ENCODE measurements at places on chromosomes 13 and 19.

DNA sequence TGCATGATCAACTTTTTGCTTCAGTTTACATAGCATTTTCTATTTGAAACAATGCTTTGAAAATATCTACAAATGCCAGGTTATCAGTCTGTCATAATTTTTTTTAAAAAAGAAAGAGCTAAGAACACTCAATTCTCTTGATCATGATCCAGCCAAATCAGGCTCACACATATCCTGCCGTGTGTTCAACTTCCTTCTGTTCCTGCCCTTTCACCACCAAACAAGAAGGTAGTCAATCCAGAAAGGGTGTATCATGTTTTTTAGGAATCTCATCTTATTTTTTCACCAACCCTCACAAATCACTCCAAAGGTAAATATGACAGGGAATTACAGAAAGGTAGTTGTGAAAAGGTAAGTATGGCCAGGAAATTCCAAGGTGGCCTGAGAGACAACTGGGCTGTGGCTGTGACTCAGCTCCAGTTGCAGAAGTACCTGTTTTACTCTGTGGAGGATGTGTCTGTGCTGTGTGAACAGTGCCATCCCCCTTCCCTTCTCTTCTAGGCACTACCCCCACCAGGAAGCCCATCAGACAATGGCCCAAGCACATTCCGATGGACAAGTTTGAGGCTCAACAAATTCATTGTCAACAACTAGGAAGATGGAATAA lies 138.8 kb upstream of the GJB6 start:
- peak; percentile 87 for DNase-seq

- peak; percentile 69 for DNase-seq
Observed at GRCh38 chr19:30419568-30420180, 47.5 kb downstream of the ZNF536 start.

- no peak for DNase-seq
Observed at GRCh38 chr19:33332248-33332647, 29.9 kb upstream of the CEBPA start.

DNA sequence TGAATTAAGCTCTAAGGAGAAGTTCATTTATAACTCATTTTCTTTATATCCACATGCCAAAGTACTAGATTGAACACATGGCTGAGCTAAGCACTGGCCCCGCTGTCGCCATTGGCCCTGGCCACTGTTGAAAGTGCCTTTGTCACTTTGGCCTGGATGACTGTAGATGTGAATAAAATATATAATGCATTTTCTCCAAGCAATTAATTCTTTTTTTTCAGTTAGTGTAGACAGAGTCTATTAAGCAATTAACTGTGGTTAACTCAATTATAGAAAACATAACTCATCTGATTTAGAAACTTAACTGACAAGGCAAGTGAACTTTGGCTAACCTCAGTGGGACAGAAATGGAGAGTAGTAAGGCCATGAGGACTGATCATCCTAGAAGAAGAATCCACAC lies 965.6 kb downstream of the EFNB2 start:
- DNase-seq = no peak

GRCh38 chr13:59653916-59654315 lies 509.8 kb downstream of the DIAPH3 start:
- DNase-seq = no peak

GRCh38 chr13:111117961-111118360 lies 2.9 kb downstream of the ARHGEF7 start:
- no peak for DNase-seq

DNA sequence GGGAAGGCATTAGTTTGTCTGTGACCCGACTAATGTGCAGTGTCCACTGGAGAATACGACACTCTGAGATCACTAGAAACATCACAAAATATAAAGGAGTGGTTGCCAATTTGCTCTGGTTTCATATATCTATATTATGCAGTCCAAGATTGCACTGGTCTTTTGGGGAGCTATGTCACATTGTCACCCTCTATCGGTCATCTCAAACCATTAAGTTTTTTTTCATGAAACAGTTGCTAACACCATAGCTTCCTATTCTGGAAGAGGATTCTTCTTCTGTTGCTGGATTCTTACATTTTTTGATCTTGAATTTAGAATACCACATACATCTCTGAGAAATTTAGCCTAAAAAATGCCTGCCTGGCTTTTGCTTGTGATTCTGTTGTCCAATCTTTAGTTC lies 168.6 kb downstream of the LACC1 start:
- DNase-seq = no peak

DNA sequence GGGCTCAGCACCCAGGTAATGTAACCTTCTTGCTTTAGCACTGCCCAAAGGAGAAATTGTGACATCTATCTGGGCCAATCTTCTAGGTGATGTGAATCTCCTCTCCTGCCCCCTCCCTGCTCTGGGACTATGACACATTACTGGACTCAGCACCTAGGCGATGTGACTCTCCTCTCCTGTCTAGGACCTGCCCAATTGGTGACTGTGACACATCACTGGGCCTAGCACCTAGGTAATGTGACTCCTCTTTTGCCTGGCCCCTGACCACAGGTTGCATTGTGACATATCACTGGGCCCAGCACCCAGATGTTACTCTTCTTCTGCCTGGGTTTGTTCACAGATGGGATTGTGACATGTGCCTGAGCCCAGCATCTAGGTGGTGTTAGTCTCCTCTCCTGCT lies 45.0 kb downstream of the ZNF85 start:
- DNase-seq = no peak

DNA sequence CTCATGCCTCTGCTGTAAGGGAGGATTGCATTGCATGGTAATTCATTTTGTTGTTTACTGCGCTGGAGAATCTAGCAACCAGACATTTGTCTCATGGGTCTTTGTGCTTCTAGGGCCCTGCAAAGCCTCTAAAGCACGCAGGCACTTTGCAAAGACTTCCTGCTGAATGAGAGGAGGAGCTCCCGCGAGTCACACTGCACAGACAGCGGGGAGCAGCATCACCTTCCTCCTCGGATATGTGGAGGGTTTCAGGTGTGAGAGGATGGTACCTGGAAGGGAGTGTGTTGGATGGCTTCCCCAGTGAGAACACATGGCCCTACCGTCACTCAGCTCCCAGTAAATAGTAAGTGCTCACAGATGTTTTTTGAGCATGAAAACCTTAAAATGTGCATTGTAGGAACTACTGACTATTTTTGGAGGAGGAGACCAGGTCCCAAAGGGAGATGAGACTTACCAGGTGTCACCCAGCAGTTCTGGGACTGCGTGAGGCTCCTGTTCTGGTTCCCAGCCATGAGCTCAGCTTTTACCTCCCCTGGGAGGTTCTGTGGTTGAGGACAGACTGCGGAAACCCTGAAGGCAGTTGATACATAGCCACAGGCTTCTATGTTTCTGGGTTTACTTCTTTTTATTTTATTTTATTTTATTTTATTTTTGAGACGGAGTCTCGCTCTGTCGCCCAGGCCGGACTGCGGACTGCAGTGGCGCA lies 278.0 kb downstream of the FGF9 start:
- no peak for DNase-seq

GRCh38 chr13:78201411-78201810 lies 282.8 kb upstream of the EDNRB start:
- no peak for DNase-seq

DNA sequence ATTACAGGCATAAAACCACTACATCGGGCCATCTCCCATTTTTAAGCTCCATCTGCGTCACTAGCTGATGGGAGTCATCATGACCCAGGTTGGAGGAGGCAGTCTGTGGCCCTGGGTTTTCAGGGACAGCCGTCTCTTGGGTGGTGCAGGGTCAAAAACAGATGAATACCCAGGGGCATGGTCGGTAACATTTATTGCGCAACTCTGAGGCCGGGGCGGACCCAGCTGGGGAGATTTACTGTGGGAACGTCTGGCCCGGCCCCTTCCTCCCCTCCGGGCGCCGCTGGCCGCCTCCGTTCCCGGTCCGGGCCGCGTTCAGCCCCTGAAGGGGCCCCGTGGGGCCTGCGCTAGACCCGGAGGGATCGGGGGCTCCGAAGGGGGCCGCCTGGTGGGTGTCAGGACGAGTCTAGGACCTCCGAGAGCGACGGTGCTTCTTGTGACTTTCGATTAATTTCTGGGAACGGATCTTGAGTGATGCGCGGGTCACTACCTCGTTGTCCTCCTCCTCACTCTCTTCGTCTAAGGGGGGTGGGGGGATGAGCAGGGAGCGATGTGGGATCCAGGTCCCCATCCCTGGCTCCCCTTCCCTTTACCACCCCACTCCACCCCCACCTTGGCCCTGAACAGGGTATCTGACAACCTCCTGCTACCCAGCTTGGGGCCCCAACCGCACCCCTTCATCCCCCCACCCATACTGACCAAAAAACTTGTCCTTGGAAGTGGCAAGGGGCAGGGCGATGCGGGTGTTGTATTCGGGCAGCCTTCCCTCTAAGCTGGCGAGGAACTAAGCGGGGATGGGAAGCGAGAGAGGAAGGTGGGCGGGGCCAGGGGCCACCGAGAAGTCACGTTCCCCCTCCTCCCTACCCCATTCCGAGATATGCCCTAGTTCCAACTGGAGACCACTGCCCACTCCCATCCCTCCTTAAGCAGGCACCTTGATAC lies 1.6 kb upstream of the RGL3 start:
- peak; percentile 70 for DNase-seq

DNA sequence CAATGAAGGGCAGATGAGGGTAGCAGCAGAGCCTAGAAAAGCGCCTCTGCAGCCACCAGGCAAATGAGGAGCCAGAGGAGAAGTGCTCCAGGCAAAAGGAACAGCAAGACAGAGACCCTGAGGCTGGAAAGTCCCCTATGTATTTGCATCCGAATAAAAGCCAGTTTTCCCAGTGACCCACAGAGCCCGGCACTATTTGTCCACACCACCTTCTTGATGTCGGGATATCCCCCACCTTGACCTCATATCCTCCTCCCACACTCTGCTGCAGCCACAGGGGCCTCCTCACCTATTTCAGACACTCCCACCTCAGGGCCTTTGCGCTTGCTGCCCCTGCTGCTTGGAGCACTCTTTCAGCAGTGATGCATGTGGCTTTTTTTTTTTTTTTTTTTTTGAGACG lies 6.6 kb downstream of the ATG4D start:
- no peak for DNase-seq

GRCh38 chr13:101178406-101178805 lies 237.9 kb downstream of the NALCN start:
- no peak for DNase-seq

GRCh38 chr19:34274827-34275625 lies 20.7 kb downstream of the GARRE1 start:
- DNase-seq = no peak

DNA sequence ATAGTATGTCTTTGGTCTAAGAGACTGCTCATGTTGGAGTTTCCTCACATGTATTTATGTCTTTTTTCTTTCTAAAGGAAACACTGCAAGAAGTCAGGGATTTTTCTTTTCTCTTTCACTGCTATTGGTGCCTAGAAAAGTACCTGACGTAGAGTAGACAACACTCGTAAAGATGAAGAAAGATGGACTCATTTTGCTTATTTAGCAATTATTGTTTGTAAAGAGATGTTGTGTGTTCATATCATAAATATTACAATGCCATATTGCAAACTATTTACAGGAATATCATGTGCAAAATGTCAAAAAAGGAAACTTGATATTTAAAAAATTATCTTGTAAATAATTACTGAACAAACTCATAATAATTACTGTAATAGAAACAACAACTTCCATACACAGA lies 2711.5 kb upstream of the PCDH20 start:
- no peak for DNase-seq

DNA sequence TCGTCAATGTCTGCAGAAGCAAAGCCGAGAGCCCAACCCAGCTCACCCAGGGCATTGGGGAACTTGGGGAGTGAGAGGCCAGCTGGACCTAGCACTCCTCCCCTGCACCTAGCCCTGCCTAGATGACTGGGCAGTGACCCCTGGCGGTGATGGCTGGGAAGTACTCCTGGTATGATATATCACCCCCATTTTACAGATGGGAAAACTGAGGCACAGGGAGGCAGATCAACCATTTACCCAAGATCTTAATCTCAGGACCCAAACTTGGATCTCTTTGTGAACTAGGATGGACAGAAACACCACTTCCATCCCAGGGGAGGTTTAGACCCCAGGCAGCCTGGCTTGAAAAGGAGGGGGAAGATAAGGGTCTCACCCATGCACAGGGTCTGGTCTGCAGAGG lies 43.5 kb downstream of the CCL25 start:
- no peak for DNase-seq

GRCh38 chr13:21938168-21938567 lies 267.3 kb downstream of the FGF9 start:
- no peak for DNase-seq

GRCh38 chr13:99867535-99868257 lies 103.9 kb downstream of the ZIC5 start:
- DNase-seq = no peak

Measured in islet precursor cell (in vitro differentiated cells).